ENCODE measurements at places on chromosomes 13 and 19.

GRCh38 chr19:17328517-17329365 is 5.9 kb downstream of the ANO8 start:
- DNase-seq = no peak

DNA sequence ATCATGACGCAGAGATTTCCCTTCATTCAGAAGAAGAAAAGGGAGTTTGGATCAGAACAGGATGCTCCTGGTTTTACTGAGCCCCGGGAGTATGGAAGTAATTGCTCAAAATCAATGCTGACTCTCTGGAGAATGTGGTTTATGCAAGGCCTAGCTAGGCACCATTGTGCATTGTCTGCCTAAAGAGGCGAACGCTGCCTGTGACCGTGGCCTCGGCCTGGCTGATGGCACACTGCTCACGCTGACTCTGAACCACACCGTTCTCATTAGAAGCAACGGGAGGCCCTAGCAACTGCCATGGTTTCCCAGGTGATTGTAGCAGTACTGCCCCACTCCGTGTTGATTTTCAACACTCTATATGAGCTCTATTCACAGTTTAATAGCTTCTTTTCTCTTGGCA is 41.7 kb upstream of the UBL3 start:
- no peak for DNase-seq

GRCh38 chr13:87331178-87331577 is 340.0 kb upstream of the SLITRK5 start:
- DNase-seq = no peak

DNA sequence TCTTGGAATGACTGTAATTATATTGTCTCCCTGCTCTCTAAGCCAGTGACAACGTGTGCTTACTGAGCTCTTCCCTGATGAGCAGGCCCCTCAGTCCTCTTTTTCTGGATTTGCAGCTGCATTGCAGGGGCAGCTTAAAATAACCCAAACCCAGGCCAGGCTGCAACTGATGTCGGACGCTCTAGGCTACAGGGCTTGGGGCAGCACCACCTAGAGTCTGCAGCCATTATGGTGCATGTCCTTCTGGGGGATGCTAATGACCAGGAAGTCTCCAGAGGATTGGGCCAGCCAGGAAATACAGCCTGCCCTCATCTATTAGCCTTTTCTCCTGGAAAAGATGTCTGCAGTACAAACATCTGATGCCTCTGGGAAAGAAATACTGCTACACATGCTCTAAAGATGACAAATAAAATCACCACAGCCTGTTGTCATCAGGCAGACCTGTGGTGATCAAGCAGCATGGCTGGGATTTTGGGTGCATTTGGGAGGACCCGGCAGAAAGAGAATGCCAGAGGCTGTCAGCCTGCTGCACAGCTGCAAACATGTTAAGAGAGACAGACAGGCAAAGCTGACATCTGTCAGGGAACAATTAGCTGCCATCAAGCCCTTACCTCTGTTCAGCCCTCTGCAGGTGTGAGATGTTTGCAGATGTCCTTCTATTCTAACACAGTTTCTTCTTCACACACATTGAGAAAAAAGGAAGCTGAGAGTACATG is 51.8 kb downstream of the CCDC70 start:
- peak; percentile 48 for DNase-seq

GRCh38 chr13:91053318-91054065 is 294.0 kb upstream of the MIR17HG start:
- no peak for DNase-seq

GRCh38 chr13:50400035-50400726 is 384.9 kb downstream of the KCNRG start:
- no peak for DNase-seq

DNA sequence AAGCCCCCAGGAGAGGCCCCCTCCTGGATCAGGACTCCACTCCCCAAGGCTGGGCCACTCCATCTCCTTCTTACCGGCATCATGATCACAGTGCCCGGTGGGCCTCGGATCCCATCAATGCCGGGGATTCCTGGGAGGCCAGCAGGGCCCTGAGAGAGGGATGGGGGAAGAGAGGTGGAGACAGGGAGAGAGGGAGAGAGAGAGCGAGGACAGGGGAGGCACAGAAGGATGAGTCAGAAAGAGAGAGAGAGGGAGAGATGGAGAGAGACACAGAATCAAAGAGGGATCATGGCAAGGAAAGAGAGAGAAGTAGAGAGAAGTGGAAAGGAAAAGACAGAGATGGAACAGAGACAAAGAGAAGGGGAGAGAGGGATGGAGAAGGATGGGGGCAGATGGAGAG is 13.8 kb downstream of the COL5A3 start:
- DNase-seq = no peak

DNA sequence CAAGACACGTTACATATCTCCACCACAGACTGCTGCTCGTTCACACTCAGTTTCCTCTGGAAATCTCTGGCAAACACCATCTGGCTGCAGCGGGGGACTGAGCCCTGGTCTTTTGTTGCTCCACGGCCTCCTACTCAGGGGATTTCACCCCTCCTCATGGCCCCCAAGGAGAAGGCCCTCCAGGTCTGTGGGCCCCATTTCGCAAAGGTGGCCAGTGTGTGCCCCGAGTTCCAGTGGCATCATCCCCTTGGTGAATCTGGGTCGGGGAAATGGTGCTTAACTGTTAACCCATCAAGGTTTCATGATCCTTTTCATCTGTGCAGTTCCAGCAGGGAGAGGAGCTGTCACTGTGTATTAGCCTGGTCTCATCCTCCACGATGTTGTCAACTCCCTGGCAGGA is 235.4 kb upstream of the MAB21L1 start:
- no peak for DNase-seq

DNA sequence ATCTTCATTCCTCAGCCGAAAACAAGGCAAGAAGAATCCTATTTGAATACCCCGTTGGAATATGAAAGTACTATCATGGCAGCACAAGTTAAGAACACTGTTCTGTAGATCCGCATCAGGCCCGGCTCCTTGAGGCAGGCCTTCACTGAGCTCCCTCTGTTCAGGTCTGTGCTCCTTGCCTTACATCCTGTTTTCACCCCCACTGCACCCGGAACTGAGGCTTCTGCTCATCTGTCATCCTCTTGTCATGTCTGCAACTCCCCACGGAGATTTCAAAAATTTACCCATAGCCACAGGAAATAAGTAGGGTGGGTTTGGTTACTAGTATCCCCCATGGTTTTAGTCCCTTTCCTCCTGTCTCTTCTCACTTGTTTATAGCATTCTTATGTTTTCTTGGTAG is 861.9 kb downstream of the GPC5 start:
- DNase-seq = peak; percentile 5

- no peak for DNase-seq
Observed at GRCh38 chr13:27599845-27600553, 20.3 kb downstream of the LNX2 start.

DNA sequence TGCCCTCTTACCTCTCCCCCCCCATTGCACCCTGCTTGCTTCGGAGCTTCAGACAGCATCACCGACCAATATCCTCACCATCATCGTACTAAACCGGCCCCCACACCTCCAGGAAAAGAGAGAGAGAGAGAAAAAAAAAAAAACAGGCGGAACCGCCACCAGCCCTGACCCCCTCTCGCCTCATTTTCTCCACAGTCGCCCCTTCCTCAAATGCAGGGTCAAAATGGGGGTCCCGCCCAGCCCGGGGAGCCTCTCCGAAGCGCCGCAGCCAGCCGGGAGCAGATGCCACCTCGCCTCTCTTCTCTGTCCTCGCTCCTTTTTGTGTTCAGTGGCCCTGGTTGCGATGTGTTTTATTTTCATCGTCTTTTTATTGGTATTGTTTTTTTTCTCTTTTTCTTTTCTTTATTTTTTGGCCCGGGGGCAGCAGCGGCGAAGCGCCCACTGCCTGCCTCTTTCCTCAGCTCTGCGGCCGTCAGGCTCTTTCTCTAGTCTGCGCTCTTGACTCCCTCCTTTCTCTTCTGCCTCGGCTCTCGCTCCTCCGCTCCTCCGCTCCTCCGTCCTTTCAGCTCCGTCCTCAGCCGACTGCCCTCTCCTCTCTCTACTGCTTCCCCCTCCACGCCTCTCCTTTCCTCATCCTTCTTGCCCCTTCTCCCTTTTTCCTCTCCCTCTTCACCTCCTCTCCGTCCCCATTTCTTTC is 41.4 kb downstream of the DEDD2 start:
- peak; percentile 46 for DNase-seq

GRCh38 chr19:6126335-6126974 is 9.0 kb upstream of the ACSBG2 start:
- peak; percentile 37 for DNase-seq

DNA sequence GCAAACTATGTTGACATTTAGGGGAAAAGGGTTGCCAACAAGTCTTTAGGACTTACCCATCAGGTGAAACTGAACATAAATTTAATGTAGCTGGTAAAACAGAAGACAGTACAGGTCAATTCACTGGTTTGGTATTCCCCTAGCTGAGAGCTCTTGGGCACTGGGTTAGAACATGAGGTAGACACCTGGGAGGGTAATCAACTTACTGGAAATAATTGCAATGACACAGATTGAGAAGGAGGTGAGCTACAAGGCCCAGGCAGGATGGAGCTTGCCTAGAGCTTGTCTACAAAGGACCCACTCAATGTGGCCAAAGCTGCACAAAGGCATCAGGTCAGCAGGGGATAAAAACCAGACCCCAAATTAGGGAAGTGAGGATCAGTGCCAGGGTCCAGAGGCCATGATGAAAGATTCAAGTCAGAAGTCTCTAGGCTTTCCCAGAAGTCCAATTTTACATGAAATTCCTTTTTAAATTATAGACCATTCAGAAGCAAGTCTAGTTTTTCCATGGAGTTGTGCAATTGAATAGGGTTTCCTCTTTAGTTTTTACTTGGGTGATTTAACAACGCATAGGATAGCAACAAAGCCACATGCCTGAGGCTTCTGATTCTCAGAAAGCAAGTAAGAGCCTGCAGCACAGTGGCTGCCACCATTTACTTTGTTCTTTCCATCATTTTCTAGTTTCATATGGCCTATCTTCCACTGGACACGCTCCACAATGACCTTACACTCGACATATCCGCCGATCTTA is 194.0 kb downstream of the NDFIP2 start:
- peak; percentile 65 for DNase-seq

GRCh38 chr19:53696951-53697350 is 65.2 kb downstream of the DPRX start:
- no peak for DNase-seq

GRCh38 chr13:97464561-97464960 is 30.6 kb downstream of the RAP2A start:
- no peak for DNase-seq

DNA sequence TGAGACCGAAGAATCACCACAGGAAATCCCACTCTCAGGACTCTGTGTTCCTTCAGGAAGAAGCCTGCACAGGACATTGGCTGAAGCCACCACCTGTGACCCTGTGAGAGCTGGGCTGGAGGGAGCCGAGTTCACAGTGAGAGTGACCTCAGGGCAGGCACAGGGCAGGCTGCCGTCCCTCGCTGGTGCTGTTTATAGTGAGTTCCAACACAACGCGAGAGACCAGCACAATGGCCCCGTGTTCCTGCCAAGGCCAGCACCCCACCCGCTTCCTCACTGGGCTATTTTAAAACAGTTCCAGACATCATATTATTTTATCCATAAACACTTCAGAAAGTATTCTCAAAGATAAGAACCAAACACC is 18.4 kb upstream of the GAS6 start:
- DNase-seq = no peak

GRCh38 chr19:51559240-51559639 is 11.8 kb upstream of the ZNF175 start:
- no peak for DNase-seq

GRCh38 chr19:40508739-40509260 is 42.0 kb downstream of the SPTBN4 start:
- no peak for DNase-seq

- no peak for DNase-seq
Observed at GRCh38 chr19:16764793-16765433, 45.3 kb downstream of the NWD1 start.
